DMS 273 treated with DMSO at 0.1 percent for 48 hours (cell line): ENCODE measurements at places on chromosomes 5 and 9.

DNA sequence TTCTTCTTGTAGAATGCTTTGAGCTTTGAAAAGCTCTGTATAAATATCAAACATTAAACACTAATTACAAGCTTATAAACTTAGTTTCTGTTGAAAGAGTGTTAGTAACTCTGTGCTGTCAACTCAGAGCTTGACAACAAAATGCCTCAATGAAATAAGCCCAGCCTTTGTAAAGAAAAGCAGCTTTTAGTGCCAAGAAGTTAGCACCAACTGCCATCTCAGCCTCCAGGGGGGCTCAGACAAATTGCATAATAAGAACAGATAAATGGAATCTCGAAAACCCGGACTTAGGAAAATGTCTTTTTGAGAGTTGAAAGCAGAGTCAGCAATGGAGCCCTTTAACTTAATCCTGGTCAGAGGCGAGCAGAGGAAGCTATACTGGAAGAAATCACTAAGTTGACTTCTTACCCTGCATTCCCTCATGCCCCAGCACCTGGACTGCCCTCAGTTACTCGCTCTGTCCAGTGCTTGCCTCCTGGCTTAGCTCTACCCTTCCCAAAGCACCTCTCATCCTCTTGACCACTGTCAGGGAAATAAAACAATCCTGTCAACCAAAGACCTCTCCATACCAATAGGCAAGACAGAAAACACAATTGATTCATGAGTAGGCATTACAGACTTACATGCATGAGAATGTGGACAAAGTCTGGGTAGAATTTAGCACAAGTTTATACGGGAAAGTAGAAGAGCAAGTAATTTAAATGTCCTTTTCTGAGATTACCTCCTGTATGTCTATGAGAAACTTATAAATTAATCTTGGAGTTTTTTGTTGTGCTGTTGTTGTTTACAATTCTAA, 352.7 kb downstream of the ZNF608 start:
- DNase-seq = no peak

GRCh38 chr9:128643519-128644300, 12.9 kb downstream of the DYNC2I2 start:
- no peak for DNase-seq

DNA sequence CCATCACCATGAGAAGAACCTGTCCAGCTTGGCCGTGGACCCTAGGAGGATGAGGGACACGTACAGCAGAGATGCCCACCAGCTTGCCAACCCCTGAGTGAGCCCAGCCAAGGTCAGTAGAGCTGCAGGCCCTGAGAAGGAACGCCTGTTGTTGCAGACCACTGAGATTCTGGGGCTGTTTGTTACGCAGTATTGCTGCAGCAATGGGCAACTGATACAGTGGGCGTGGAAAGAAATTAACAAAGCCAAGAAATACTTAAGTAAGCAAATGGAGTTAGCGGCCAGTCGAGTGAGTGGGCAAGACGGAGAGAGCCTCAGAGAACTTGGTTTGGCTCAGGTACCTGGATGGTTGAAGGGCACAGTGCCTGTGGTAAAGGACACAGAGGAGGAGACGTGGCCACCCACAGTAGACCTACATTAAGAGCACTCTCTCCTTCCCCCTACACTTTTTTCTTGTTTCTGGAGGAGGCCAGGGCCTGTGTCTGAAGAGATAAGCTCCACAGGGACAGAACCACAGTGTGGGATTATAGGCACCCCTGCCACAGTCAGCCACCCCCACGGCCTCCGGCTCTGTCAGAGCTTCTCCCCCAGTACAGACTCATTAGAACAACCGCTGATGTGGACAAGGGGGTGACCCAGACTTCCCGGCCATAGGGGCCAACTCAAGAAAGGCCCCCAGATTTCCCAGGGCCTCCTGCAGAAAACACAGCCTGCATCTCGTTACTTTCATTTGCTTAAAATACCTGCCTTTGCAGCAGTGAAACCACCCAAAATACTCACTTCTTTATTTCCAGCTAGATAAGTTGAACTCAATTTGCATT, 40.1 kb upstream of the GRHPR start:
- DNase-seq = no peak

GRCh38 chr9:98983295-98984268, 39.9 kb downstream of the COL15A1 start:
- no peak for DNase-seq

DNA sequence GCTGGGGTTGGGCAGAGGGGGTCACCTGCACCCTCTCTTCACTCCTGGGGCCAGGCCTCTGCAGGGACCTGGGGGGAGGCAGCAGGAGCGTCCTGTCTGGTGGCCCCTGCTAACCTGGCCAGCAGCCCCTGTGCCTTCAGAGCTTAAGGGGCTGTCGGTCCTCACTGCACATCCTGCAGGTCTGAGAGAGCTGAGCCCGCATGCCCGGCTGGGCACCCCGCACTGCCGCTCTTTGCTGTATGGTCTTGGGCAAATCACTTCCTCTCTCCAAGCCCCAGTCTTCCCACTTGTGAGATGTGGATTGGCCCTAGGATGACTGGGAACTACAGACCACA, 7.9 kb downstream of the FLT4 start:
- DNase-seq = no peak
